ENCODE measurements at places on chromosomes 5 and 9.

DNA sequence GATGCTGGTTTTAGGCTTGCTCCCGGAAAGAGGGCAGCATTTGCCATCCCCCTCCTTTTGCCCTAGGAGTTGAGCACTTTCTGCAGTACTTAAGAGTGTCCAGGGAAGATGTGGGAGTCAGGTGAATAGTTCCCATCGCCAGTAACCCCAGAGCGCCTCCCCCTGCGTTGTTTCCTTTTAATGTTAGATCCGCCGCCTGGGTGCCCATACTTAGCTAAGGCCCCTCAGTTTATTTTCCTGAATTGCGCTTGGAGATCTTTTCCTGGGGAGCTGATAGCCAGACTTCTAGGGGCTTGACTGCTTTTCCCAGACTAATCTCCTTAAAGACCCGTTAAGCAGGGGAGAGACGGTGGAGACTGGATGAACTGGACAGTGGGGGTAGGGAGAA lies 377 bp upstream of the PCDHAC2 start:
- DNase-seq = no peak

GRCh38 chr9:117545846-117546245 lies 131.0 kb upstream of the ASTN2 start:
- no peak for DNase-seq

DNA sequence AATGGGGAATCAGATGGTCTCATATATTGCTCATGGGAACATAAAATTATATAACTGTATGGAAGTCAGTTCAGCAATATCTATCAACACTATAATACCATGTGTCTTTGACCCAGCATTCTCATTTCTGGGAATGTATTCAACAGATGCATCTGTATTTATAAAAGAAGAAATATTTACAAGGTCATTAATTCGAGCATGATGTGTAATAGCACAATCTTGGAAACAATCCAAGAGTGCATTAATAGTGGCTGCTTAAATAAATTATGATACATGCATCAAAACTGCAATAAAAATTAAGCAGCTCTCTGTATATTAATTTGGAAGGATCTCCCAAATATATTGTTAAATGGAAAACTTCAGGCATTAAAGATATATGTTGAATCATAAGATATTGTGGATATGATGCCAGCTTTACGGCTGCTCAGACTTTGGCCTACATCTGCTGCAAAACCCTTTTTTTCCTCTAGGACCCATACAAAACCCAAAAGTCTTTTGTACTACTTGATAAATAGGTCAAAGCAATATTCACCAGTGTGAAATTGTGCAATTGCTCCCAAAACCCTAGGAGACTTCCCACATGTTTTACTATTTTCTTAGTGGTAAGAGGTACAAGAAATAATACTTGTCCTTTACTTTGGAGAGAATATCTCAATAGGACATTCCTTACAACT lies 45.3 kb upstream of the ISOC1 start:
- no peak for DNase-seq

DNA sequence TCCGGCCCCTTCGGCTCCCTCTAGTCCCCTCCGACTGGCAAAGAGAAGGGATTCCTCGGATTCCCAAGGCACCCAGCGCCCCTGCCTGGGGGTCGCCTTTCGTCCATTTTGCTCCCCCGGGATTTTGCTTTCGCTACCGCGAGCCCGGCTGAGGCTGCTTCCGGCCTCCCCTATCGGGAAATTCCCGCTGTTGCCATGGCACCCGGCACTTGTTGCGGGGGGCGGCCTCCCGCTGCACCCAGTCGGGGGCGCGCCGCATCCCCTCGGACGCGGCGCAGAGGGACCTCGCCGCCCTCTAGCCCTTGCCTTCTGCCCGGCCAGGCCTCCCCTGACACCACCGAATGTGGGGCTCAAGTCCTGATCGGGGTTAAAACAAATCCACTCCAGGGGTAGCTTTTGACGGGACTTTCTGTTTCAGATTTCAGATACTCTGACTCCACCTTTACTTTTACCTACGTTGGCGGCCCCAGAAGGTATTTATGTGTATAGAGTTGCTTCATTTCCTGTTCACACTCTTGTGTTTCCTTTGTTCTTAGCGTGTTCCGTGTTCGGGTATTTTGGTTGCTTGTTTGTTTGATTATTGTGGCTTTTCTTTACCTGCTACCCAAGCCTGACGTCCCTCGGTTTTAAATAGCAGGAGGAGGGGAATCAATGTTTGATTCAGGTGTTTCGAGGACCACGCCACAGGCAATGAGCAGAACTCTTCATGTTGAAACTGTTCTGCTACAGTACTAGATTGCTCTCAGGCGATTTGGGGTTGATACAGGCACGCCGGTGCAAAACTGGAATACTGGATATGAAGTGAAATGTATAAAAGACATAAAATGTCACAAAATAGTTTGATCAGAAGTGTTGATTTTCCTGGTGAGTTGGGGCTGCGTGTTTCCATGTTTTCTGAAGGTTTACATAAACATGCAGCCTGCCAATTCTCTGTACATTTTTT lies 1.5 kb downstream of the PARP8 start:
- DNase-seq = peak; percentile 96

DNA sequence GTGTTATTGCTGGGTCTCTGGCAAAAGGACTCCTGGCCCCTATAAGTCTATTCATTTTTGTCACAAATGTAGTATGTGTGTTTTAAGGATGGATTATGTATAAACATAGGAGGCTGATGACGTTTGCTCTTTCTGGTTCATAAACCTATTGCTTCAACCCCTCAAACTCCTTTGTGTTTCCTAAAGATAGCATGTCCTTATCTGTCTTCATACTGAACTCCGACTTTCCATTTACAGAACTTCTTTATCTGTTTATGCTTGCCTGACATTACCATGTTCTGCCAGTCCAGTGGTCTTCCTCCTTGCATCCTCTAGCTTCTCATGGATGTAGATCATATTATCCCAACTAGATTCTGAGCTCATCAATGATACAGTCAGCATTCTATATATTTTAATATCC lies 46.1 kb downstream of the ARHGEF28 start:
- no peak for DNase-seq

DNA sequence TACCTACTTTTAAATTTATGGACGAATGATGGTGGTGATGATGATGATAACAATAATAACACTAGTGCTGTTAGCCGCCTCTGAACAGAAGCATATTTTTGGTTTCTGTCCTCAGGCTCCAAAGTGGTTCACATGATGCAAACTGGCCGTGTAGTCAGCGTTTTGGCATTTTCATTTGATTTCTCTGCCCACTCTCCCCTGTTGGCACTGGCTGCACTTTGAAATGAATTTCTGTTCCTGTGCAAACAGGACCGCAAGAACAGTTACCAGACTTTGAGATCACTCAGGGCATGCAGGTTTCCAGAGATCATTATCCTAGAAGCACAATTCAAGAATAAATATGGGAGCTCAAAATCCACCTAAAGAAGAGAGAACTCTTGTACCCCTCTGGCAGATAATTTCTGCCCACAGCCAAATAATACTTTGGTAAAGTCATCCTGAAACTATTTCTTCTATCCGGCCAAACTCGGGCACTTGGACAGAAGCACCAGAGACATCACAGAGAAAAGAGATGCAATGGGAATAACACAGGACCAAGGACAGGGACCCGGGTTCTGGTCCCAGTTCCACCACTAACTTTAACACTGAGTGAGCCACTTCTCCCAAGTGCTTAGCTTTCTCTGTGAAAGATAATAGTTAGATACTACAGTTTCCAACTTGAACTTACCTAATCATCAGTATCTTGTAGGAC lies 201.7 kb upstream of the PTGER4 start:
- no peak for DNase-seq

DNA sequence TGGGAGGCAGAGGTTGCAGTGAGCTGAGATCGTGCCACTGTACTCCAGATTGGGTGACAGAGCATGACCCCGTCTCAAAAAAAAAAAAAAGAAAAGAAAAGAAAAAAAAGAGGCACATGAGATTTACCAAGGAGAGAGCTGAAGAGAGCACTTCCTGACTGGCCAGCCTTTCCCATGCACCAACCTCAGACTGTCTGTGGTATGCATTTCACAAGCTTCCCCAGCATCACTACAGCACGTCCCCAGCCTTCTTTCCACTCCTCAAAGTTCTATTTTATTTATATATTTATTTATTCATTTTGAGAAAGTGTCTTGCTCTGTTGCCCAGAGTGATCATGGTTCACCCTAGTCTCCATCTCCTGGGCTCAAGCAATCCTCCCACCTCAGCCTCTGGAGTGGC lies 13.6 kb upstream of the FUBP3 start:
- DNase-seq = no peak
